AG09309 (cell line): ENCODE measurements at places on chromosomes 1 and 21.
A peak's percentile ranks its signal among the peaks of the same experiment; 100 is the strongest.

- no peak for DNase-seq
These were observed 21.2 kb downstream of the CYP4B1 start for GRCh38 chr1:46820076-46820475.

DNA sequence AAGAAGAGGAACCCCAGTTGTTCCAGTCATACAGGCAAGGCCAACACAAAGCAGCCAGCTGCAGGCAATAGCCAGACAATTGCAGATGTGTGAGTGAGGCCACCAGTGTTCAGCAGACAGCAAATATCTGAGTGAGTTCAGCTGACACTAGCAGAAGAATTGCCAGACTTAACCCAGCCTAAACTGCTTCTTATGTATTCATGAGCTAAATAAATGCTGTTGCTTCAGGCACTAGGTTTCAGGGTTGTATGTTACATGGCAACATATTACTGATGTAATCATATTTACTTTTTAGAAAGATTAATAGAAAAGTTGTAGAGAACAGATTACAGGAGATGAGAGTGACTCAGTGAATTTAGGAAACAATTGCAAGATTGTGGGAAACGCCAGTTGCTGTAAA is 129.8 kb upstream of the CHODL start:
- DNase-seq: no peak

GRCh38 chr1:242203262-242203661 is 204.4 kb upstream of the MAP1LC3C start:
- DNase-seq: no peak

DNA sequence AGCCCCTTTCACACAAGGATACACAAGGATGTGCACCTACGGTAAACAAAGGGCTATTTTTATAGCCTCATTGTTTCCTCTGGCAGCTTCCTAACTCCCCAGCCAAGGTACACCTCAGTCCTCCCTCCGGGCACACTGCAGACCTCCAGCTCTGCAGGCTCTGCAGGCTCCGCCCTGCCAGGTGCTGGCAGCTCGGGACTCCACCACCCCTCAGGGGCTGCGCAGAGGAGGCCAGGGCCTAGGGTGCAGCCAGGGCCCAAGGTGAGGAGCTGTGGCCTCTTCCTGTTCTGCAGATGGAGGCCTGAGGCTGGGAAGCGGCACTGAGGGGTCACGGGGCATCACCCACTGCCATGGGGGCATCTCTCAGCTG is 19.8 kb upstream of the CLSTN1 start:
- no peak for DNase-seq

DNA sequence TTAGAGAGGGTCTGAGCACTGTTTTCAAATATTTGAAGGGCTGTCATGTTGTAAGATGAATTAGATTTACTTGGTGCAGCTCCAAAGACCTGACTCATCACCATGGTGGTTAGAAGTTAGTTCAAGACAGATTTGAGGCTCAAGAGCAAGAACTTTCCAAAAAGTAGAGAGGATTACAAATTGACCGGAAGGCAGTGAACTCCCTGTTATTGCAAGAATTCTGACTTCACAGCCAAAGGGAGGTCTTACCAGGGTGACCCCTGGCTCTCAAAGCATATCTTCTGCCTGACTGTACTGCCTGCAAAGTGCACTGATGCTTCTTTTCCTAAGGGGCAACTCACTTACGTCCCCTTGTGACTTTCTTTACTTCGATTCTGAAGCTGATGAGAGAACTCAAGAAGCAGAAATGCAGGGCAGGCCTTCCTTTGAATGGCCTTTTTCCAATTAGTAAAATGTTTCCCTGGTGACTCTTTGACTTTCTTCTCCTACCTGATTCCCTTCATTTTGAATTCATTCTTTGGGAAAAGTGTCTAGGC is 86.4 kb downstream of the NAV1 start:
- peak; percentile 96 for DNase-seq

- DNase-seq: no peak
These were observed 546.4 kb downstream of the OMA1 start for GRCh38 chr1:58000116-58000515.

GRCh38 chr1:186813420-186813819 is 15.3 kb upstream of the PLA2G4A start:
- no peak for DNase-seq

DNA sequence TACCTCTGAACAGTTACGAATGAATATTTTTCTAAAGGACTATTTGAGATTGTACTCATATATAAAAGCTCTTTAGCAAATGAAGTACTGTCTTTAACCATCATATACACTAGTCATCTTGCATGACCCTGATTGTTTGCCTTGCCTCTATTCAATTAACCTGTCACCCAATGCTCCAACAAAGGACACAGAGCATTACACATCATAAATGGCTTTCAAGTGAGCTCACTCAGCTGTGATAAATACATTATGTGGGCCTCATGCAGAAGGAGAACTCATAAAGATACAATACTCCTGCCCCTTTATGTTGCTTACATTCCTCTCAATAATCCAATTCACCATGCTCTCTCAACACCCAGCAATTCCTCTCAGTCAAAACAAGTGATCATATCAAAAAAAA is 993.0 kb upstream of the PRMT6 start:
- DNase-seq: no peak

DNA sequence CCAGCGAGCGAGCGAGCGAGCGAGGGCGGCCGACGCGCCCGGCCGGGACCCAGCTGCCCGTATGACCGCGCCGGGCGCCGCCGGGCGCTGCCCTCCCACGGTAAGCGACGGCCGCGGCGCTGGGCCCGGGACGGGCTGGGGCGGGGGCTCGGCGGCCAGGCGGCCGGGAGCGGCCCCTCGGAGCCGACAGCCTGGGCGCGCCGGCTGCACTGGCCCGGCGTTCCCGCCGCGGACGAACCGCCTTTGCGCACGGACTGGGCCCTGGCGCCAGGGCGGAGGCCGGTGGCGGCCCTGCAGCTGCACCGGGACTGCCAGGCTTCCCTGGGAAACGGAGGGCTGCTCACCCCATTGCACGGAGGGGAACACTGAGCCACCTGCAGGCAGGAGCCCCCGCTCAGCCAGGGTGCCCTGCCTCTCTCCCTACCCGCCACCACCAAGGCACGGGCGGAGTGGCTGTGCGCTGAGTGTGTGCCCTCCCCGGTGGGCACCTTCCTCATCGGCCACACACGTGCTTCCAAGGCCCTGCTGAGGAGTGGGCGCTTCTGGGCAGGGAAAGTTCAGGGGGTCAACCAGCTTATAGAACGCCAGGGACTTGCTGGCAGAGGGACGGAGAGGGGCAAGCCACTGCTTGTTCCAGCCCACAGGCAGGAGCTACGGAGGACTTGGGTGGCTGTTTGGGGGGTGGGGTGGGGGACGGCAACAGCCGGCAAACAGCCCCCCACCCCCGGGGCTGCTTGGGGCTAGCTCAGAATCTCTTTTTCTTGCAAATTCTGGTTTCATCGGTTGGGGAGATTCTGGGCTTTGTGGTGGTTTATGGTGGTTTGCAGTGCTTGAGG is 532 bp downstream of the CSF1 start:
- no peak for DNase-seq

DNA sequence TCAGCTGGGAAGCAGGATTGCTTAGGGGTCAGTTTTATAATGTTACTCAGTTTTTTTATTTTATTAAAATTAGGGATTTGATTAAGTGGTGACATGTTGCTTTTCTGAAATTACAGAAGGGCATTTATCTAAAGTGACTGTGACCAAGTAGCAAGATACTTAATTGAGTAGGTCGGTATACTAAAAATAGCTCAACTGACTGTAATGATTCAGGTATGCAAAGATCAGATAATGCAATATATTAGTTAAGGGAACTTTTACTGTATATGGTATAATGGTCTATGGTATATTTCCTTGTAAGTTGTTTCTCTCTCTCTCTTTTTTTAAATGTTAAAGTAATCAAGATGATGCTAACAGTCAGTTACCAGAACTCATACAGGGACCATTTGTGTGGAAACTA is 26.2 kb downstream of the RLF start:
- DNase-seq: no peak

- no peak for DNase-seq
These were observed 22.8 kb downstream of the S100A6 start for GRCh38 chr1:153513023-153513422.

DNA sequence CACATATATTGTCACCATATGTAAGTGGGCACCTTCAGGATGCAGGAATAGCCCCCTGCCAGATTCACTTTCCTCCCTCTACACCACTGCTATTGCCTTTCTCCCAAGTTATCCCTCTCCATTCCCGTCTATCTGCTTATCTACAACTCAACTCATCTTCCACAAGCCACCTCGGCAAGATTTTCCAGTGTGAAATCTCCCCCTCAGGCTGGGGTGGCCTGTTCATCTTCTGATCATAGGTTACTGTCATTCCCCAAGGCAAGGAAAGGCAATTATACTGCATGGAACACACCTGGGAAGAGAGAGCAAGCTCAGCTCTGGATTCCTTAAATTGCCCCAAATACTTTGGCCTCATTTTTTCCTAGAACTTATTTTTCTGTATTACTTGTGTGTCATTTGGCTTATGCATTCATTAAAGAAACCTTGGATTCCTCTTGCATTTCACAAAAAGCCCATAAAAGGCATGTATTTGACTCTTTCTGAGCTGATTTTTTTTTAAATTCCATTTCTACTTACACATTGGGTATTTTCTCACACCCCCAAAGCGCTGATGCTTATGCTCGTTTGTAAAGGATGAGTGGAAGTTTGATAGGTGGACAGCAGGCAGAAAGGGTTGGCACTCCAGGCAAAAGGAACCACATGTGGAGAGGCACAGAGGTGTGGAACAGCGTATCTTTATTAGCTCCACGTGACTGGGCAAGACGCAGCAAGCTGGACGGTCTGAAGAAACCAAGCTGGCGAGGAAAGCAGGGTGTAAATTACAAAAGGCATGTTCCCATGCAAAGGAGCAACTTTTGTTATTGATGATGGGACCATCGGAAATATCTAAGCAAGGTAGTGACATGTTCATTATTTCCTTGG is 169.7 kb upstream of the RAB4A start:
- no peak for DNase-seq

DNA sequence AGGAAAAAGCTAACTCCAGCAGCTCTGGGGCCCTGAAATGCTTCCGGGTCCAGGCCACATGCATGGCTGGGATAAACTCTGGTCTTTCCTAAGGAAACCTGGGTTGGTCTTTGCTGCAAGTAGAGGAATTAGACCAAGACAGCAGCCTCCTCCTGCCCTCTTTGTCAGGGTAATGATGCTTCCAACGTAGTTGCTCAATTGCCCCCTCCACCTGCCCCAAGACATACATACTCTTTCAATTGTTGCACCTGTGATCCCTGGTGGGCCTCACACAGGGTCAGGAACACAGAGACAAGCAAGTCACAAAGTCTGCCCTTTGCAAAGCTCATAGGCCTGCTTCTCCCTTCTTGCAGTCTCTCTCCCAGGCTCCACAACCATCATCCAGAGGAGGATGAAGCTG is 41.9 kb upstream of the GRIK3 start:
- DNase-seq: no peak
